ENCODE measurements at places on chromosomes 7 and 10. TPM values are rescaled to one million over a fixed set of nuclear protein-coding genes. Genes with fewer than 3 reads are reported as not detected.

DNA sequence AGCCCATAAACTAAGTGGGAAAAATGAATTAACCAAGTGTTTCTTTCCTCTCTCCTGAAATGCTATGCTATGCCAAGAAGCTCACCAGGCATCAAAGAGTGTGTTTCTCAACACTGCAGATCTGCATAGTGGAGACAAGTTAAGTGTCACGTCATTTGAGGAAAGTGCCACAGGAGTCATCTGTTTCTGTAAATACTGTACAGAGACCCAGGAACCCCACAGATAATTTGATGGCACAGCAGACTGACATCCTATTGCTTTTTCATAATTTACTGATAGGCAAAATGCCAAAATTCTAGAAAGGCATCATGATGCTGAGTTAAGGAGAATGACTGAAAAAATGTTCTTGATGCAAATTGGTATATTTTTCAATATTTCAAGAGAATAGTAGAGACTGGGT is 124.3 kb downstream of the NRCAM start:
- no peak for DNase-seq

RARRES2 gene
- 54.4 TPM for total RNA-seq

NXPH1 gene
- total RNA-seq, result not detected

AZGP1 gene
- 3.5 TPM for total RNA-seq

ETV1 gene
- 8.9 TPM for total RNA-seq

Data from thyroid gland (tissue), 4 donors.